ENCODE measurements at places on chromosomes 12 and 14.

DNA sequence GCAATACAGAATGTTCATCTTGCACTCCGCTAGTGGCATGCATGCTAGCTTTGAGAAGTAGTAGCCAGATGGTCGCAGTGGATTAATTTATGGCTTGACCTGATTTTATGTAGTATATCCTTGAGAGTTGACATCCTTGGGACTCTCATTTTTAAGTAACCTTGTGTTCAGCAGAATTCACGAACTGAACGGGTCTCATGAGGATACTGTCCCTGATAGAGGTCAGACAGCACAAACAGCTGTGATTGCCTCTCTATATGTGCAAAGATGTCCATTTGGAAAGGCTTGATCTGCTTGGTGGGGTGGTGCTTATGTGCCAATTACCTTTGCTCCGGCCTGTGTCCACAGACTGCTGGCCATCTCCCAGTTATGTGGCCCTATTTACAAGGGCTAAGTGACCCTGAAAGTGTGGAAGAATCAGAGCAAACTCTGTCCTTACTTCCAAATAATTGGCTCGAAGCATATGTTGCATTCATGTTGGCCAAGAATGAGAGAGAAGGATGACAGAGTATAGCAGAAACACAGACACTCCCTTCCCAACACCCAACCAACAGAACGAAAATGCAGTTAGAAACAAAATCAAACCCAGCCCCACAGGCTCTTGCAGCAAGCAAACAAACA lies 167.1 kb downstream of the CRADD start:
- DNase-seq, result no peak

GRCh38 chr14:67468378-67468730 lies 20.2 kb downstream of the TMEM229B start:
- no peak for DNase-seq

- DNase-seq, result no peak
Observed at GRCh38 chr12:44441155-44441554, 435.0 kb downstream of the NELL2 start.

- DNase-seq, result no peak
Observed at GRCh38 chr14:92986254-92987147, 63.6 kb downstream of the CHGA start.

- DNase-seq, result no peak
Observed at GRCh38 chr12:19382111-19382526, 57.2 kb upstream of the AEBP2 start.
